ENCODE measurements at places on chromosomes 6 and 20.

GRCh38 chr6:104784884-104785283 is 74.8 kb downstream of the HACE1 start:
- DNase-seq: no peak

DNA sequence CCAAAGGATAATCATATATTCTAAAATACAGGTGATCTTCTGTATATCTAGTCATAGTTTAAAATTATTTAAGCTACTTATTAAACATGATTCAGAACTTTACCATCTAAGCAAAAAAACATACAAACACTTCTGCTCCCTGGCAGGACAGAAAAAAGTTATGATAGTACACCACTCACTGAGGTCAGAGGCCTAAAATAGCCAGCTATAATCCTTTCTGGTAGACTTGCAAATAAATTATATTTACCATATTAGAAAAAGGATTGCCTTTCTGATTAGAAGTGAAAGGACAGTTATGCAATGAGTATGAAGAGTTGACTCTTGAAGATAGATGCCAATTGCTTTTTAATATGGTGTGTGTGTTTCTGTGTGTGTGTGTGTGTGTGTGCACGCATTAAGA is 207.4 kb downstream of the BMP2 start:
- DNase-seq: no peak

GRCh38 chr20:4713401-4713800 is 8.3 kb upstream of the PRND start:
- no peak for DNase-seq

- no peak for DNase-seq
Measured at GRCh38 chr20:41057999-41058673, 29.5 kb downstream of the TOP1 start.

GRCh38 chr6:3765415-3765814 is 13.9 kb upstream of the PXDC1 start:
- no peak for DNase-seq

- no peak for DNase-seq
Measured at GRCh38 chr6:111565326-111566221, 40.1 kb downstream of the TRAF3IP2 start.

- DNase-seq: no peak
Measured at GRCh38 chr20:25280574-25281535, 33.0 kb downstream of the PYGB start.

DNA sequence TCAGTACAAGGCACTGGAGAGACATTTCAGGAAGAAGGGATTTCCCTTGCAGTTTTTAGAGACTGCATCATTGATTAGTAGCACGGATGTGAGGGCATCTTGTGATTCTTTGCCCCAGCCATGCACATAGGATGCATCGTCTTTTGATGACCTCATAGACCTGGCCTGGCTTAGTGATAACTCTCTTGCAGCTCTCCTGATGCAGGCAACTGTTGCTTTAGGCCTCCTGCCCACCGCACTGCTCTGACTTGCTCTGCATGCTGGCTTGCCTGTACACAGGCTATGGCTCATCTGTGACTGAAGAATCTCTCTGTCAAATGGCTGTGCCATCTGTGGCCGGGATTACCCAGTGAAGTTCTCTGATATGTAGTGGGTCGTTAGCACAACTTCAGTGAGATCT is 207.7 kb upstream of the PTCHD4 start:
- no peak for DNase-seq

- DNase-seq: no peak
Measured at GRCh38 chr6:168525114-168525513, 84.1 kb downstream of the SMOC2 start.

- DNase-seq: no peak
Measured at GRCh38 chr6:165880686-165881085, 217.6 kb upstream of the PDE10A start.

Data from T-helper 17 cell (primary cell).